ENCODE measurements at places on chromosomes 1 and 21.

GRCh38 chr1:17502326-17502778 lies 37.1 kb upstream of the ARHGEF10L start:
- peak; percentile 81 for DNase-seq

GRCh38 chr1:19918057-19918456 lies 5.4 kb downstream of the PLA2G2E start:
- peak; percentile 74 for DNase-seq

GRCh38 chr1:85229574-85230097 lies 28.8 kb upstream of the SYDE2 start:
- no peak for DNase-seq

- DNase-seq, result peak; percentile 51
Observed at GRCh38 chr1:118223426-118223825, 38.4 kb upstream of the SPAG17 start.

GRCh38 chr21:40227096-40227495 lies 359.9 kb downstream of the PCP4 start:
- no peak for DNase-seq

GRCh38 chr21:15669247-15669646 lies 60.5 kb upstream of the USP25 start:
- DNase-seq, result no peak

DNA sequence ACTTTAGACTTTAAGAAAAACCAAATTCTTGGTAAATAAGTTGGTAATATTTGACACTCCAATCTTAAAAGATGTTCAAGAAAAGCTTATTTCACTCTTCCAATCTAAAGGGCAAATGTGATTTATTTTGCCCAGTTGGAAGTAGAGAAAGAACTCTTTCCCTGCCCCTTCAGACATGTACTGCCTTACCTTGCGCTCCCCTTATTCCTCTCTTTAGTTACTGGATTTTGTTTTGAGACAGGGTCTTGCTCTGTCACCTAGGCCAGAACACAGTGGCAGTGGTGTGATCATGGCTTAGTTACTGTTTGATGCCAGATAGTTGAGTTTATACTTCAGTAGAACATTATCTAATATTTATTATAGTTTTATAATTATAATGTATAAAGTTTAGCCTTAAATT lies 27.5 kb downstream of the FUBP1 start:
- DNase-seq, result no peak

GRCh38 chr1:109838838-109839240 lies 71.8 kb upstream of the CSF1 start:
- no peak for DNase-seq

Data from fibroblast of skin of back (primary cell).